ENCODE measurements at places on chromosomes 5 and 9.

GRCh38 chr9:22036866-22037626 lies 27.9 kb upstream of the CDKN2B start:
- DNase-seq = no peak

- no peak for DNase-seq
These were observed 136.2 kb downstream of the FANCC start for GRCh38 chr9:95181226-95181818.

GRCh38 chr9:119334745-119335144 lies 34.5 kb downstream of the BRINP1 start:
- no peak for DNase-seq

DNA sequence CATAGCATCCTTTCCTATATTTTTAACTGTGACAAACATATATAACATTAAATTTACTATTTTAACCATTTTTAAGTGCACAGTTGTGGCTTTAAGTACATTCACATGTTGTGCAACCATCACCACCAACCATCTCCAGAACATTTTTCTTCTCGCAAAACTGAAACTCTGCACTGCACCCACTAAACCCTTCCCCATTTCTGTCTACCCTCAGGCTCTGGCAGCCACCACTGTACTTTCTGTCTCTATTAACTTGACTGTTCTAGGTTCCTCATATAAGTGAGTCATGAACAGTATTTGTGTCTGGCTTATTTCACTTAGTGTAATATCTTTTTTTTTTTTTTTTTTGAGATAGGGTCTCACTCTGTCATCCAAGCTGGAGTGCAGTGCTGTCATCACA lies 25.5 kb downstream of the KCNMB1 start:
- no peak for DNase-seq

DNA sequence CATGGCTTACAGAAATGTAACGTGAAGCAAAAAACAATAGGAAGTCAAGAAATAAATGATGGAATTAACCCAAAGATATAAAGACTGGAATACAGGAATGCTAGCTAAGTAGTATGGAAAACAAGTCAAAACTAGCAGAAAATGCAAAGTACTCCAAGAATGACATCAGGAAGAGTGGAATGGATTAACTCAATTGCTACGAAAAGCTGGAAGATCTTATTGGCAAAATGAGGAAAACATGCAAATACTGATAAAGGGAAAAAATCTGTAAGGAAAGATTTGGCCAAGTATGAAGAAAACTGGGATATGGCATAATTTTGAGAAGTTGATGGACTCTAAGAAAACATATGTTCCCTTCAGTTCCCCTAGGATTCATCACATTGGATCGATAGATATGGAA lies 324.5 kb upstream of the ZNF608 start:
- no peak for DNase-seq

GRCh38 chr5:109113608-109114007 lies 296.2 kb downstream of the PJA2 start:
- no peak for DNase-seq

DNA sequence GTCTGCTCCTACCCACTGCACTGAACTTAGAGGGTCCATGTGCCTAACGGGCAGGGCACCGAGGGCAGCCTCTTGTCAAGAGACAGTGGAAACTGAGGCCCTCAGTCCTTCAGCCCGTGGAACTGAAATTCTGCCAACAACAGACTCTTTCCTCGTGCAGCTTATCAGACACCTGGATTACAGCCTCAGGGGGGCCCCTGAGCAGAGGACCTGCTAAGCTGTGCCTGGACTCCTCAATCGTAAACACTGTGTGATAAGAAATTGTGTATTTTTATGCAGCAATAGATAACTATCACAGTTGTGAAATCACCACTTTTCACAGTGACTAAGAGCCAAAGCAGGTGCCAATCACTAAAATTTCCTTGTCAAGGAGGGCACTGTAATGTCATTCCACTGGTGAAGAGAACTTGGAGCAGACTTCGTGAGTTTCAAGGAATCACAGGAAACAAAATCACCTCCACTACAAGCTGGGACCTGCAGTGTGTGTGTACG lies 33.4 kb upstream of the CTSV start:
- no peak for DNase-seq

DNA sequence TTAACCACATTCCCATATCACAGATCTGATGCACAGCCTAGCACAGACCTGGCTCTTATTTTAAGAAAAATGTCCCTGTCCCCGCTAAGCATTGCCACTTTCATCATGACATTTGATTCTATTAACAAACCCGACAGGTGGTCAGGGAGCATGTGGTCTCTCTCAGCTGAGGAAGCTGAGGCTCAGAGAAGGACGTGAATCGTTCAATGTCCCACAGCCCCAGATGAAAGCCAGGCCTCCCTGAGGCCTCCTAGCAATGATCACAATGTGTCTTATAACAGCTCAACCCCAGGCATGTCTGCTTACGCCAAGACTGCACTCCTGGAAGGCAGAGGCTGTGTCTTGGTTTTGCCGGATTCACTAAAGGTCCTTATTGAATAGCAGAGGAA lies 10.4 kb upstream of the CRB2 start:
- DNase-seq = no peak

GRCh38 chr5:854217-854616 lies 3.4 kb upstream of the ZDHHC11 start:
- no peak for DNase-seq

DNA sequence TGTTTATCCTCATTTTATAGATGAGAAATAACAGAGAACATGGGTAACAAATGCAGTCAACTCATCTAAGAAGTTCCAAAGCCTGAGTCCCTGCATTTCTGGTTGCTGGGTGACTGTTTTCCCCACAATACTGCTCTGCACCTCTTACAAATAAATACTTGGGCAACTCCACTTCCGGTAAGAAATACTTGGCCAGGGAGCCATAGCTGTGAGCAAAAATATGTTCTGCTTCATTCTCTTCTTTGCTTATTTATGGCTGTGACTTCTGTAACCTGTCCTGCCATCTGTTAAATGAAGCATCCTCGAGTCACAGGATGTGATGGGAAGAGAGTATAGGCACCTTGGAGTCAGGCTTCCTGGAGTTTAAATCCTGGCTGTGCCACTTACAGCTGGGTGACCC lies 49.9 kb downstream of the GDNF start:
- DNase-seq = no peak

DNA sequence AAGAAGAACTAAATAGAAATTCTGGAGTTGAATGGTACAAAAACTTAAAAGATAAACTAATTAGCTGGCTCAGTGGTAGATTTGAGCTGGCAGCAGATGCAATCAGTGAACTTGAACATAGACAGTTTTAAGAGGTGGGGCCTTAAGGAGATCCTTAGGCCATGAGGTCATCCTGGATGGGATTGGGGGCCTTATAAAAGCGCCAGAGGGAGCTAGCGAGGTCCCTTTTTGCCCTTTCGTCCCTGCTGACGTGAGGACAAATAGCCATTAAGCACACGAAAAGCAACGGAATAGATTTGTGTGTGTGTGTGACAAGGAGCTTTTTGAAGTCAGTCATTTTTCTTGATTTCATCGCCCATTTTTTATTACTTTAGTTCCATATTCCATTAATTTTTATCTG lies 83.3 kb downstream of the ZNF354C start:
- no peak for DNase-seq

DNA sequence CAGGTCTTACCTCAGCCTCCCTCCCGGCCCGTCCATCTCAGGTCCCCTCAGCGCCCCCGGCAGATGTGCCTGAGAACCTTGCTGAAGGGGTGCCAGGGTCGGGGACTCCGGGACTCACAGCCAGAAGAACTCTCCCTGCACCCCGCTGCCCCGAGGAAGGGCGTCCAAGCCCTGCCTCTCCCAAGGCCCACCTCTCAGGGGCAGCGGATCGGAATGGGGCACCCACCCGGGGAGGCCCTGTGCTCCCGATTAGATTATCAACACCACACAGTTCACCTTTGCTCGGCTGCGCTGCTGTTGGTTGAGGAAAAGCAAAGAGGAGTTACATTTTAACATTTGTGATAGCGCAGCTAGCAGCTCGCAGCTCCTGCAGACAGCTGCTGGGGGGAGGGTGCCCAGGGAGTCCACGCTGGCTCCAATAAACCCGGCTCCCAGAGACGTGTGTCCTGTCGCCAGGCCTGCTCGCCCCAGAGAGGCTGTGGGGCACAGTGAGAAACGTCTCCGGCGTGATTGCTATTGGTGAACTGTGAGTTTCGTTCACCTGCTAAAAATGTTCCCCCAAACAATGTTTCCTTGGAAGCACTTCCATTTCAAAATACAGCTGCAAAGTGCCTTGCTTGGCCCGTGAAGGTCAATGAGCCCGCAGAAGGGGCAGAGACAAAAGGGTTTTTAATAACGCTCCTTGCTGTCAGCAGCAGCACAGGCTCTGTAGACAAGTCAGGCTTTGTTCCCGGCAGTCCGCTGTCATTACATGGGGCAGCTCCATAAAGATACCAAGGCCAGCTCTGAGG lies 18.6 kb upstream of the SLC6A19 start:
- DNase-seq = no peak

DNA sequence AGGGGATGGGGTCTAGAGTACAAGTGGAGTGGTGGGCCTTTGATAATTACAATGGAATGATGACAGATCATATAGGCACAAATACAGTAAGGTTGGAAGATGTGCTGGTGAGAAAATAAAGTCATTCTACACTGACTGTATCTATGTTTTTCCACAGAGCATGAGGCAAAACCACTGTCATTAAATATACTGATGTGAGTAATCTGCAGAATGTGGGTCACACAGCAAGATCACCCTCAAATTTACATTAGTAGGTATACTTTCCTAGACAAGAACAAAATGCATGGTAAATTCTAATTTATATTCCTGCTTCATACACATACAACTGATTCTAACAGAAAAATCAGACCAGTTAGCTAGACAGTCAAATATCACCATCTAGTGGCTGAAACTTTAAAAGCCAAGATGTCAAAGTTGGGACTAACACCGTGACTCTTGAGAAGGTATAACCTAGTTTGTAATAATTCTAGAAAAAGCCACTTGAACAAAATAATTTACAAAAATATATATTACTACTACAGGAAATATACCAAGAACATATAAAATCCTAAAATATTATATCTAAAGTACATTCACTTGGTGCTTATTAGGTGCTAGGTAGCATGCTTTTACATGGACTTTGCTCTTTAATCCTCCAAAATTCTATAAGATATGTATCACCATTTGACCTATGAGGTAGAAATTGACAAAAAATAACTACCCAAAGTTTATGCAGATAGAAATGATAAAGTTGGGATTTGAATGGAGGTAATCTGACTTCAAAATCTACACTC lies 19.5 kb downstream of the TTC33 start:
- no peak for DNase-seq

DNA sequence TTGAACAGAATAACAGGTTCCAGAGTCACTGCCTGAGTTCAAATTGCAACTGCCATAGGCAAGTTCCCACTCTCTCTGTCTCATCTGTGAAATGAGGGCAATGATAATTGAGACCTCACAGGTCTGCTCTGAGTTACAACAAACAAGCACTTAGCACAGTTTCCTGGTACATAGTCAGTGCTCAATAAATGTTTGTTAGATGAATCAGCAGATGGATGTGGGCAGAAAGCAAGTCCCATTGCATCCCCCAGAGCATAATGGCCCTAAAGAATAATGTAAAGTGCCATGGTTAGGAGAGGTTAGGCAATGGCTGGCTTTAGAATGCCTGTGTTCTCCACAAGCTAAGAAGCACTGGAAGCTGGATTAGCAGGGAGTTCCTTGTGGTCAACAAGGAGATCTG lies 136.5 kb upstream of the LARP1 start:
- DNase-seq = no peak

GRCh38 chr9:113368982-113369854 lies 7.6 kb downstream of the HDHD3 start:
- no peak for DNase-seq

GRCh38 chr5:75138689-75139088 lies 86.3 kb upstream of the GCNT4 start:
- DNase-seq = no peak

DNA sequence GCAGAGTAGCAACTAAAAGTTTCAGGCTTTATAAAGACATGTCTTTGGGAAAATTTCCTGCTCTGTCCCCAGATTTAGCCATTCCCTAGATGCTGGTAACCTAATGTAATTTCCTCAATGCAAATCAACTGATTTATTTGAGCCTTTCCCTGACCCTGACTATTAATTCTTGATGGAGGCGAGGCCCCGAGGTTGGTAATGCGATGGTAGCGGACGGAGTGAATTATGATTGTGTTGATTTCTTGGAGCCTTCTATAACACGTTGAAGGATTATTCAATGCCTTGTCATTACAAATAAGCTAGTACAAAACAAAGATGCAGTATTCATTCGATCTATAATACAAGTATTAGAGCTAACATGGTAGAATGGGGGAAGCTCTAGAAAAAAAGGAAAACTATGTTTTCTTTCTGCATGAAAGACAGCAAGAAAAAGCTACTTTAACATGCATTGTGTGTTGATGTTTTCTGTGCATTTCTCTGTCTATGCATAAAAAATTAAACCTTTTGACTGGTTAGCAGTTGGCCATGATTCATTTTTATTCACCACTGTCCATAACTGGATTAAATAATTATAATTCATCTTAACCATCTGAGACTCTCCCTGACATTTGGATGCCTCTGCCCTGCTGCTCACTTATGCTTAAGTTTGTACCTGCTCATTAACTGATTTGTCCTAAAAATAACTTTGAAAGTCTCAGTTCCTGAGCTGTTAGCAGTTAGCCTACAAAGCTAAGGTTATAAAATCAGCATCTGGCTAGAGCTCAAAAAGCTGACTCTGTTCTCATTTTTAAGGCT lies 490.2 kb upstream of the NUDT12 start:
- DNase-seq = no peak

GRCh38 chr9:26391036-26391435 lies 501.6 kb downstream of the CAAP1 start:
- DNase-seq = no peak

- DNase-seq = no peak
These were observed 96.5 kb downstream of the SPOCK1 start for GRCh38 chr5:137402436-137403187.

DNA sequence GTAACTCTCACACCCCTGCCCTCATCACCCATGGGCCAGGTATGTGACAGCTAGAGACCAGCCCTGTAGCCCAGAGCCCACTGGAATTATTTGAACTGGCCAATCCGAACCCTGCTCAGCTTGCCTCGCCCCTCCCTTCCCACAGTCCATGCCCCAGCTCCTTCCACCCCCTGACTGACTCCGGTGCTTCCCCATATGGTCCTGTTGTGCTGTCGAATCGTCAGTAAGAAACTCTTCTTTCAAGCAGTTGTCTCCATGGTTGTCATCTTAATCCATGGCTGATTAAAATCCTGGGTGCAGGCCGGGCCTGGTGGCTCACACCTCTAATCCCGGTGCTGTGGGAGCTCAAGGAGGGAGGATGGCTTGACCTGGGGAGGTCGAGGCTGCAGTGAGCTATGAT lies 118.5 kb downstream of the COL23A1 start:
- DNase-seq = no peak

GRCh38 chr5:113524927-113525326 lies 11.4 kb downstream of the YTHDC2 start:
- no peak for DNase-seq

GRCh38 chr5:79151942-79152671 lies 40.5 kb downstream of the BHMT start:
- no peak for DNase-seq

DNA sequence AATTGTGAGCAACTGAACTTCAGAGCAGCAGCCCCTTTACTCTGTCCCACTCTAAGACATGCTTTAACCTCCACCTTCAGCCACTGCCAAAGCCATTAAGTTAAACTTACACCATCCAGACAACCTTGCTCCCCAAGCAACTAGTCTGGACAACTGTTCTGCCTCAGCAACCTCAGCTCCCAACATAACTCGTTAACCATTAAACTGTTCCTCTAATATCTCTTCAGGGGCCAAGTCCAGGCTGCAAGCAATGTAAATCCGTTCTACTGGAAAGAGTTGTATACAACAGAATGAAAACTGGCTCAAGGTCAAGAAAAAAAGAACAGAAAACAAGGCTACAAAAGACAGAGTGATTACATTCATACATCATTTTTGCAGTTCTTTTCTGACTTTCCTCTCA lies 131.7 kb upstream of the TARS1 start:
- no peak for DNase-seq
